ENCODE measurements at places on chromosomes 13 and 19. TPM values are rescaled to one million over a fixed set of nuclear protein-coding genes. Genes with fewer than 3 reads are reported as not detected.

The SIGLEC8 gene
- total RNA-seq, result not detected

The U2AF1L4 gene
- 44.2 TPM for total RNA-seq

The TLE6 gene
- 0.52 TPM for total RNA-seq

The RFPL4A gene
- total RNA-seq, result not detected

The PEAK3 gene
- not detected for total RNA-seq

- no peaks in the 10 kb centered on the region for H3K27me3 ChIP-seq
- no peak for DNase-seq
- H3K36me3 ChIP-seq, result peaks cover 7% of the 10 kb centered on the region
- H3K4me3 ChIP-seq, result no peak overlapping the region
These were observed 29.0 kb downstream of the URI1 start for GRCh38 chr19:29971002-29971401.

DNA sequence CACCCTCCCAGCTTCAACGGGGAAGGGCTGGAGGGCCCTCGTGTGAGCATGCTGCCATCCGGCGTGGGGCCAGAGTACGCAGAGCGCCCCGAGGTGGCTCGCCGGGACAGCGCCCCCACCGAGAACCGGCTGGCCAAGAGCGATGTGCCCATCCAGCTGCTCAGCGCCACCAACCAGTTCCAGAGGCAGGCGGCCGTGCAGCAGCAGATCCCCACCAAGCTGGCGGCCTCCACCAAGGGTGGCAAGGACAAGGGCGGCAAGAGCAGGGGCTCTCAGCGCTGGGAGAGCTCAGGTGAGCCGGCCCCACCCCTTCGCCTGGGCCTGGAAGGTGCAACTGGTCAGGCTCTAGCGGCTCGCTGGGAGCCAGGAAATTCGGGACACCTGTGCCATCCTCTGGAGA lies 20.0 kb downstream of the PEX11G start:
- no peaks in the 10 kb centered on the region for H3K4me1 ChIP-seq
- no peak overlapping the region for H3K4me3 ChIP-seq
- no peak overlapping the region for H3K27ac ChIP-seq

GRCh38 chr13:20754009-20754408 lies 19.8 kb downstream of the EEF1AKMT1 start:
- H3K4me3 ChIP-seq, result no peak overlapping the region
- no peak overlapping the region for H3K27ac ChIP-seq
- H3K36me3 ChIP-seq, result peaks cover 58% of the 10 kb centered on the region
- H3K4me1 ChIP-seq, result no peaks in the 10 kb centered on the region

GRCh38 chr19:50565984-50566903 lies 2.0 kb downstream of the LRRC4B start:
- H3K4me1 ChIP-seq, result peaks cover 21% of the 10 kb centered on the region
- peaks cover 55% of the 10 kb centered on the region for H3K27me3 ChIP-seq
- H3K4me3 ChIP-seq, result peak overlapping the region; percentile 52
- no peaks in the 10 kb centered on the region for H3K36me3 ChIP-seq
- H3K27ac ChIP-seq, result no peak overlapping the region
- DNase-seq, result peak; percentile 81

DNA sequence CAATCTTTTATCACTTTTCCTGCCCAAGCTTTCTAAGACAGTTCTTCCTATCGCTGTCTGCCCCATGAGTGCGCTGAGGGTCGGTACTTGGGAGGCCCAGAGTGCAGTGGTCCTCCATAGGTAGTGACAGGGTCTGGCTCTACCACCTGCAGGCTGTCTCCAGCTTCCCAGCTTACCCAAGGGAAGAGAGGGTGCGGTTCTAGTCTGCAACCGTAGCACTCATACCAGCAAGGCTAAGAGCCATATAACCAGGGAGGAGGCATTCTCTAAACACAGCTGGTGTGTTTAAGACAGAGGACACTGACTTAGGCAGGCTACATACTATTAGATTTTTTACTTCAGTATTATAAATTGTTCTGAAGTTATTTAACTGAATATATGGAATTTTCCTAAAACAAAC lies 8.2 kb downstream of the PROZ start:
- no peak overlapping the region for H3K4me3 ChIP-seq
- no peak overlapping the region for H3K27ac ChIP-seq
- H3K36me3 ChIP-seq, result peaks cover 32% of the 10 kb centered on the region
- peaks cover 11% of the 10 kb centered on the region for H3K4me1 ChIP-seq
- H3K27me3 ChIP-seq, result no peaks in the 10 kb centered on the region

DNA sequence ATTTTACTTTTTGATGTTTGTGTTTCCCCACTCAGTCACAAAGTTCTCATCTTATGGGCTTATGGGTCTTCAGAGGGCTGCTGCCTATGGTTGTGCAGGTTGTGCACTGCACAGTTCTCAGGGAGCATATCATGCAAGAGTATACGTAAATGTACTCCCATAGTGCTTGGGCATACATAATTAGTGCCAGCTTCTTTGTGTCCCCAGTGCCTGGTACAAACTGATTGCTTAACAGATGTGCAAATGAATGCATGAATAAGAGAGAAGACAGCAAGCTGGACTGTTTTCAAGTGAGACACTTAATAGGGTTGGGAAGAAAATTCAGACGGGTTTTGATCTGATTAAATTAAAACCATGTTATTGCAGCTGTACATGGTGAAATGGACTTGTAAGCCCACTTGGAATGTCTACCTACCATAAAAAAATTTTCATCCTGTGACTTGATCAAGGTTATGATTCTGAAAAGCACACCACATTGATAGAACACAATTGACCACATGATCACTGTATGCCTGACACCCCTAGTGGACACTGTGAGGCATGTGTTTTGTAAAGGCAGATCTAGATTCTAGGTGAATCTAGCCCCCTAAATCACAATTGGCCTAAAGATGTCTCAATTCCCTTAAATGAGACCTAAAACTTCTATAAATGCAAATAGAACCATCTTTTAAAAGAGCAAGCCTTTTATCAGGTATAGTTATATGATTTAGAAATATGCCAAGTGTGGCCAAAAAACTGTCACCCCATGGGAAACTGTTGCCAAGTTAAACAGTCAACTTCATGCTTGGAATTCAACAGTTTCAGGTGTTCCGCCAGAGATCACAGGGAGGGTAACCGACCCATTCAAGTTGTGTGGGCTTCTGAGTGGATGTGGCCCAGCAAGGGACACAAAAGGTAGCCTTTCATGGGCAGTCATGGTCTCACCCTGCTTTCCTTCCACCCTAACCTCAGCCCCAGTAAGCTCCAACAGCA lies 27.9 kb downstream of the FAM124A start:
- H3K27ac ChIP-seq, result no peak overlapping the region
- H3K27me3 ChIP-seq, result no peaks in the 10 kb centered on the region
- H3K36me3 ChIP-seq, result no peaks in the 10 kb centered on the region
- DNase-seq, result no peak
- H3K4me3 ChIP-seq, result no peak overlapping the region
- no peaks in the 10 kb centered on the region for H3K4me1 ChIP-seq

DNA sequence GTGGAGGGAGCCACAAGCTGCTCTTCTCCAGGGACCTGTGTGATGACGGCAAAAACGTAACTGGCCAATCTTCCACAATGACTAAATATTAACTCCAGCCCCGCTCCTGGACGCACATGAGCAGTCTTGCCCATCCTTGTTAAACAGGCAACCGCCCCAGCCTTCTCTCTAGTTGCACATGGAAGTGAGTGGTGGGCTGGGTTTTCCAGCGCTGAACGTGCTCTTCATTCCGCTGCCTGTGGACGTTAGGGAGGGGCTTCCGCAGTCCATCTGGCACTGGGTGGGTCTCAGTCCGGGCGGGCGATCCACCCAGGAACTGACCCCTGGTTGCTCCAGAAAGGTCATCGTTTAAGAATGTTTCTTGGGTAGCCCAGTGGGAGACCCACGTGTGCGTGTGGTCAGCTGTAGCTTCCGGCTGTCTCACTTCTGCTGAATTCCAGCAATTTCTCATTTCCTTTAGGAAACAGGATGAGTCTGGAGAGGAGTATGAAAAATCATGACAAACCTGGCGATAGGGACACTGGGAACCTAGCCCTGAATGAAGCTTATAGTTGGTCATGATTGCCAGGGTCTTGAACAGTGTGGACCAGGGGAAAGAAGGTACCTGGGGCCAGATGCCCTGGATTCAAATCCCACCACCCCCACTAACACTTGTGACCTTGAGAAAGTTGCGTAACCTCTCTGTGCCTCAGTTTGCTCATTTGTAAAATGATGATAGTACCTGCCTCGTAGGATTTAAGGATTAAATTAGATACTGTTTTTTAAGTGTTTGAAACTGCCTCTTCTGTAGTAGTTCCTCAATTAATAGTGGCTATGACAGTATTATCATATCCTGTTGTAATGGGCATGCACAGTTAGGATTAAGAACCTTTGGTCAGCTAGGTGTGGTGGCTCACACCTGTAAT lies 92.6 kb downstream of the SIPA1L3 start:
- H3K4me3 ChIP-seq, result no peak overlapping the region
- H3K27ac ChIP-seq, result no peak overlapping the region
- no peaks in the 10 kb centered on the region for H3K27me3 ChIP-seq
- no peak for DNase-seq

DNA sequence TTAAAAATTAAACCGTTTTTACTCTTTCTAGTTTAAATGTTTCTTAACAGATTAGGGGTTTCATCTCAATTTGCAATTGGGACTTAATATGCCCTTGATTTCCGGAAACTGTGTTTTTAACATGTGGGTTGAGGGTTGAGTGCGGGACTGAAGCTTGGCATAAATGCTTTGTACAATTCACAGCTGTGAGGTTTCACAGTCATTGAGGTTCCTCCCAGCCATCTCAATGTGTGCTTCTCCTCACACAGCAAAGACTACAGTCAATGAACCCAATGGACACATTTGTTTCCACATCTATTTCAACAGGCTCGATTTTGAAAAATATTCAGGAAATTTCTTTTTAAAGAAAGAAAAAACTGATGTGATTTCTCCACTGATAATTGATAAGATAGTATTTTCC lies 328.6 kb downstream of the TBC1D4 start:
- H3K4me1 ChIP-seq, result no peaks in the 10 kb centered on the region
- peaks cover 2% of the 10 kb centered on the region for H3K36me3 ChIP-seq

DNA sequence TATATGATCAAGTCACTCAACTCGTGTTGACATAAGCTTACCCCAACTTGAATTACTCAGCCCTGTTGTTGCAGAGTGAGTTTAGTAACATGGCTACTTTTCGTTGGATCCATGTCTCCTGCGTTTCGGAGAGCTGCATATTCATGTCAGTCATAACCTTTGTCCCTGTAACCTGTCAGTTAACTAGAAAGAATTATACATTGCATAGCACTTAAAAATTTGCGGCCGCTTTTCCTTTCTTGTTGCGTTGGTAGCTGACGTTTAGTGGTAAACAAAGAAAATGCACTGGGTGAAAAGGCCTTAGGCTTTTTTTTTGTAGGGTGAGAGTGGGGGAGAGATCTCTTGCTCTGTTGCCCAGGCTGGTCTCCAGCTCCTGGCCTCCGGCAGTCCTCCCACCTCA lies 14.2 kb downstream of the ZNF507 start:
- no peak overlapping the region for H3K4me3 ChIP-seq
- no peak for DNase-seq
- peaks cover 43% of the 10 kb centered on the region for H3K36me3 ChIP-seq
- no peaks in the 10 kb centered on the region for H3K27me3 ChIP-seq
- H3K4me1 ChIP-seq, result peaks cover 52% of the 10 kb centered on the region

DNA sequence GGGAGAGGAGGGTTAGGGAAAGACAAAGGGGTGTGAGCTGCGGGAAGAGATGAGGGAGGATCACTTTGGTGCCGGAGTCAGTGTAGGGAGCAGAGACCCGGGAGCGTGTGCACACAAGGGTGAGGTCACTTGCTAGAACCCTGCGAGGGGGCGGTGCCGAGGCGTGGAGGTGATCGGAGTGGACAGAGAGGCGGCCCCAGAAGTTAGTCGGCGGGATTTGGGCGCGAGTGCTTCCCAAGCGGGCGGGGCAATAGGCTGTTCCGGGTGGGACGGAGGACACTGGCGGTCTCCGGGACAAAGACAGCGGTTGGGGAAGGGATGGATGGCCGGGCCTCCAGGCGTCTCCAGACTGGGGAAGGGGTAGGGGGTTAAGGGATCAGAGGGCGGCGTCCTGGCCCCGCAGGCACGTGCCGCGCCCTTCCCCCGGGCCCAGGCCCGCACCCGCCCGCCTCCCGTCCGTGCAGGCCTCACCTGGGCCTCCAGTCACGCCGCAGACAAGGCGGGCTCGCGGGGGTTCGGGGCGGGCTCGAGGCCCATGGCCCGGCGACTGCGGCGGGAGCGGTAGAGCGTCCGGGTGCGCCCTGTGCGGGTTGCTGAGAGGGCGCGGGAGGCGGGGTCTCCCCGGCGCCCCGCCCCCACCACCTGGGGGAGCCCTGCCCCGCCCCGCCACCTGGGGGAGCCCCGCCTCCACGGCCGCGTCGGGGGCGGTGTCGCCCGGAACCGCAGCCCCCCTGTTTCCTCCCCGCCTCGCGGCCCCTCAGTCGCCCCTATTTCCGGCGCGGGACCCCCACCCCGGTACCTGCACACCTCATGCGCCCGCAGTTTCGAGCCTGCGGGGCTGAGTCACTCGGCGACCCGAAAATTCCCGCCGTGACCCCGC lies at the start of gene LPAR2:
TSS of gene LPAR2 (minus strand) at position 600 of the 880 bp plus-strand sequence. CDS start 945 bp downstream, outside the sequence.
- peak within 1 kb of the TSS; percentile 89 for H3K4me3 ChIP-seq
- no peaks in the 10 kb centered on the region for H3K27me3 ChIP-seq
- H3K27ac ChIP-seq, result peak within 1 kb of the TSS; percentile 85
- peaks cover 29% of the 10 kb centered on the region for H3K4me1 ChIP-seq
- peaks cover 24% of the 10 kb centered on the region for H3K36me3 ChIP-seq

- H3K27ac ChIP-seq, result no peak overlapping the region
- no peak for DNase-seq
- H3K27me3 ChIP-seq, result no peaks in the 10 kb centered on the region
- no peak overlapping the region for H3K4me3 ChIP-seq
These were observed 159.5 kb downstream of the KDM4B start for GRCh38 chr19:5128251-5128935.

GRCh38 chr19:30403203-30403985 lies 31.2 kb downstream of the ZNF536 start:
- H3K27me3 ChIP-seq, result peaks cover 1% of the 10 kb centered on the region
- H3K36me3 ChIP-seq, result no peaks in the 10 kb centered on the region
- no peak for DNase-seq
- H3K27ac ChIP-seq, result no peak overlapping the region
- H3K4me3 ChIP-seq, result no peak overlapping the region

GRCh38 chr13:46684287-46685001 lies 112.5 kb downstream of the ESD start:
- no peak for DNase-seq
- no peak overlapping the region for H3K27ac ChIP-seq
- H3K36me3 ChIP-seq, result peaks cover 18% of the 10 kb centered on the region
- no peaks in the 10 kb centered on the region for H3K27me3 ChIP-seq
- H3K4me3 ChIP-seq, result no peak overlapping the region

DNA sequence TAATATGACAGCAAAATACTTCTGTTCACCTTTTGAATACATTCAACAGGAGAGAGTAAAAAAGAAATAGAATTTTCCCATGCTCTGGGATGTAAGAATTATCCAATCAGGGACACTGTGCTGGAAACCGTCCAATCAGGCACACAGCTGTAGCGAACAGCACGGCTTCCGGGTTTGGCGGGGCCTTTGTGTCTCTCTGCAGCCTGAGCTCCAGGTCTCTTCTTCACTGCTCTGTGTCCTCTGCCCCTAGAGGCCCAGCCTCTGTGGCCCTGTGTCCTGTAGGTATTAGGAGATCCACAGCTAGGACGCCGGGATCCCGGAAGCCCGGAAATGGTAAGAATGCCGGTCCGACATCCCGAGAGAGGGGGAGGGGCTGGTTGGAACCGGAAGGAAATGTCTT lies 92.7 kb downstream of the ZNF737 start:
- DNase-seq, result no peak
- H3K27ac ChIP-seq, result no peak overlapping the region
- peaks cover 9% of the 10 kb centered on the region for H3K36me3 ChIP-seq
- no peaks in the 10 kb centered on the region for H3K27me3 ChIP-seq

GRCh38 chr13:41428155-41428554 lies 29.2 kb upstream of the RGCC start:
- H3K4me3 ChIP-seq, result no peak overlapping the region
- H3K36me3 ChIP-seq, result no peaks in the 10 kb centered on the region
- H3K27me3 ChIP-seq, result no peaks in the 10 kb centered on the region
- no peak overlapping the region for H3K27ac ChIP-seq
- H3K4me1 ChIP-seq, result peaks cover 6% of the 10 kb centered on the region

Measured in activated naive CD4-positive, alpha-beta T cell treated with anti-CD3 and anti-CD28 coated beads for 36 hours (primary cell).